ENCODE measurements at places on chromosomes 11 and 22.
A peak's percentile ranks its signal among the peaks of the same experiment; 100 is the strongest.

DNA sequence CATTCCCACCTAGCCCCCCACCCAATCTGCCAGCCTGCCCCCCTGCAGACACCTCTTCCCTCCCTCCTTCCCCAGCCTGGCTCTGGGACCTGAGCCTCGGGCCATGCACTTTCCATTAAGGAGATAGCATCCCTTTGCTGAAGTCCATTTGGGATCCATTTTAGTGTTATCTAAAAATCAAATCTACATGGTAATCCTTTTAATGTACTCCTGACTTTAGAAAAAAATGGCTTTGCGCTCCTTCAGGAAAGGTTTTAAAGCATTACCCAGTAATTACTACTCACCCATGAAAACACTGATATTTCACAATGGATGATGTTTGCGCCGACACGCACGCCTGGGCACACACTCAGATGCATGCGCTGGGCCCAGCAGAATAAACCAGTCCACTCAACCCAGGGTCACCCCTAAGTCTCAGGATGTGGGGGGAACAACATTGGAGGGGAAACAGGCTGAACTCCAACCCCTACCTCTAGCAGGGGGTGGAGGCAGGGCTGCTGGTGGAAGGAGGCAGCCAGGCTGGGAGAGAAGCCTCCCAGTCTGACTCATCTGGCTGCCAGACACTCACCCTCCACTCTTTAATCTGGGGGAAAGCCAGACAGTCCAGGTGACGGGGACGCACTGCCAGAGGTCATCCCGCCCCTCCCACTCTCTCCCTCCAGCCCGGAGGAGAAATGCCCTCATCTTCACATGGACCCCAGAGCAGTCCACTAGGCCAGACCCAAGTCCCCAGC lies 29.8 kb downstream of the LMO1 start:
- no peak for DNase-seq

DNA sequence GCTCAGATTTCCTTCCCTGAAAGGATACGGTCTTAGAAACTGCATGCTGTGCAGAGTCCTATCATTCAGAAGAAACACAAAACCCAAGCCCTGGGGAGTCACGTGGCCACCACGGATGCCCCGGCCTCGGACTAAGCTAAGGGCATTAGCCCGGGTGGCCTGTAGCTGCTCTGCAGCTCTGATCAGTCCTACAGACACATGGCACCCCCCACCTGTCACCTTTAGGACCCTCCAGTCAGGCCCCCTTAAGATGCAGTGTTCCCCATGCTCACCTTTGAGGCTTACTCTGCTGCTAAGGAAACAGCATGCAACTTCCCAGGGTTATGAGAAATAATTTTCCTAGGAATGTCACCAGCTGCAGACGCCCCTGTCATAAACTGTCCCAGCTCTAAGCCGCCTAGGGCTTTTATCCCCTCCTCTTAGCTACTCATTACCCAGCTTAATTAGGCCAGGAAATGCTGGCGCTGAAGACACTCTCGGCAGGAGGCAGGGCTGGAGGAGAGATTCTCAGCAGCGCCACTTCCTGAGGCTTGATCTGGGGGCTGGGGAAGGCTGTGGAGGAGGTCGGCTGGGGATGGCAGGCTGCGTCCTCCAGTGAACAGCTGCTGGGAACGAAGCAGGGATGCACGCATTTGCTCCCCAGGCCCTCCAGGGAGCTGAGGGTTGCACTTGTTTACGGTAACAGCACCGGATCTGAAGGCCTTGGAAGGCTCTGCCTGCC lies 47.2 kb upstream of the ADA2 start:
- peak; percentile 16 for DNase-seq

DNA sequence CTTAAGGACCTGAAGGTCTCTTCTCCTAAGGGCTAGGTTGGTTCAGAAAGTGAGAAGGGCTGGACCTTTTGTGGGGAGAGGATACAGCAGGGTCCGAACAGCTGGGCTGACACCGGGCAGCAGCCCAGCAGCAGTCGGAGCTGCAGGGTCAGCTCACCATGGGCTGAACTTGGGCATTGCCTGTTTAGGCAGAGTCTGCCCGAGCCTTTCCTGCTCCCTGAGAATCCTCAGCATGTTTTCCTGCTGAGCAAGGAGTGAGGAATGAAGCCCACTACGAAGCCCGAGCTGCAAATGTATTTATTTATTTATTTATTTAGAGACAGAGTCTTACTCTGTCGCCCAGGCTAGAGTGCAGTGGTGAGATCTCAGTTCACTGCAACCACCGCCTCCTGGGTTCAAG lies 83.9 kb downstream of the PTPRJ start:
- DNase-seq: no peak

DNA sequence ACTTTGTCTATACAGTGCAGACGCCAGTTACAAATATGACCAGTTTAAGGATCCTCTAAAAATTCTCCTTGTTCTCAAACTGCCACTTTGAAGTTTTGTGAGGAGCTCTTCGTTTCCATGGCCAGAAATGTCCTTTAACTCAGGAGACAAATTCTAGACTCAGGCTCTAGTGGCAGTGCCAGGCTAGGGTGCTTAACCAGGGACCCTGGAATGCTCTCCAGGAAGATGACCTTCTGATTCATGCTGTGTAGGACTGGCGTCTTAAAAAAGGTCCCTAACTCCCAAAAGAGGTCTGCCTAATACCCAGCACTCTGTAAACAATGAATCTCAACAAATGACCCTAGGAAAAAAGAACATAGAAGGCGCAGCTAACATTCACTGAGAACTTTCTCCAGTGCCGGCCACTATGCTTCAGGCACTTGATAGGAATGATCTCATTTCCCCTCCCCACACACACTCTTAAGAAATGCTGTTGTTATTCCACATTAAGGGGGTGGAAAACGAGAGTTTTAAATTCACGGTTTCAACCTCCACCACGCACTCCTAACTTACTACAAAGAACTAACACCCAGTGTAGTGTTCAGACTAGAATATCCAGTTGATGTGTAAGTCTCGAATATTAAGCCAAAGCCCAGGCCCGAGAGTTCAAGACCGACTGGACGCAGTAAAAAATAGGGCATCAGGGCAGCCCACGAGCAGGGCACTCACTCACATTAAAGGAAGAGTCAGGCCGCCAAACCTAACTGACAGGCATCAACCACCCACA lies 747 bp downstream of the NXF1 start:
- DNase-seq: no peak

DNA sequence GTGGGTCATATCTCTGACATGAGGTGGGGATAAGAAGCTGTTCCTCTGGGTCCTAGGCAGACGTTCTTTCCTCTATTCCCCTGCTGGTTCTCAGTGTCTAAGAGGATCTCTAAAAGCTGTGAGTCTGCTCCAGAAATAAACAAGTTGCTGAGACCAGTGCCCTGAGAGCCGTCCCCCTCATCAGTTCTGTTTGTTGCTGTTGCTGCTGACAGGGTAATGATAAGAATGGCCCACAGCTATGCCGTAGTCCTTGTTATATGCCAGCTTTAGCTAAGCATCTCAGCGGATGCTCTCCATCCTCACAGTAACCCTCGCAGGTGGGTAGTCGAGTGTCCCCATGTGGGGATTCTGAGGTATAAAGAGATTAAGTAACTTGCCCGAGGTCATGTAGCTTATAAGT lies 23.5 kb upstream of the ST14 start:
- no peak for DNase-seq

DNA sequence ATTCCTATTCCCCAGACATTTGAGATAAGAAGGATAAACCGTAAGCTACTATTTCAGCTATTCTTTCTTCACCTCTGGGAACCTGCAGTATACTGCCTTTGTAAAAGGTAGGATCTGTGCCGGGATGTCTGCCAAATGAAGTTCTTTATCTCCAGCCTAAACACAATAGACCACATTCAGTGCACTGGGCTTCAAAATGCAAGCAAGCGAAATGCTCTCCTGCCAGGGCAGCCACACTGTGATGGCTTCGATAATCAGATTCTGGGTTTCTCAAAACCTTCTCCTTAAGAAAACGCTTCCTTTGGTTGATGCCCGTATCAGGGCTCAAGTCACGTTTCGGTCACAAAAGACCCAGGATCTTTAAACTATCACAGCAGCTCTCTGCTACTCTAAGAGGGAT lies 299.5 kb upstream of the B3GAT1 start:
- DNase-seq: no peak

GRCh38 chr11:72069200-72069599 lies 11.1 kb downstream of the NUMA1 start:
- DNase-seq: no peak

DNA sequence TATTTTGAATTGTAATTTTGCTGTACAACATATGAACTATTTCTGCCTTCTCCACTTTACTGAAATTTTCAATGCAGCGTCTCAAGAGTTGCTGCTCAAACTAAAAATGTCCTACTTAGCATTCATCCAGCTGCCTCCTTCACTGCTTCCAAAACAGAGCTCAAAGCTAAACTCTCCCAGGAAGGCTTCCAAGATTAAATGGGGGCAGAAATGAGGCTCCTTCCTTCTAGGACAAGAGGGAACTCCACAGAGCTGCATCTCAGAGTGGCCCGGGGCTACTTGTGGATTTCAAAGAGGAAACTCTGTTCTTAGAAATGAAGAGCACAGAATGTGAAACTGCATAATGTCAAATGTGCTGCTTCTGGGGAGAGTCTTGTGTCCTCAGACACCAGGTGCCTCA lies 295.9 kb upstream of the NCAM1 start:
- DNase-seq: no peak

DNA sequence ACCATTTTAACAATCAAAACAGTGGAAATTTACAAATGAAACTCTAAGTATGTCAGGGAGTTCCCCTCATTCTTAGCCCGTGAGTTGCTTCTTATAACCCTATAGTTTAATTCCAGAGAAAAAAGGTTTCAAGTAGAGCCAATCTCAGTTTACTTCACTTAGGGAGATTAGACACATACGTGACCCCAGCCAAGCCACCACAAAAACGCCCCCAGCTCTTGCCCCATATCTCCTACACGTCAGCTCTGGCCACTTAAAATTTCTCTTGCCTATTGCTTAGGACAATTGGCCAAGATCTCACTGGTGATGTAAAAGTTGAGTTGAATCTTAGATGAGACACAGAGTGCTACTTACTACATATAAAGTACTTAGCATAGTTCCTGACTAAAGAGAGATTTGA lies 166.4 kb downstream of the ETS1 start:
- DNase-seq: no peak

DNA sequence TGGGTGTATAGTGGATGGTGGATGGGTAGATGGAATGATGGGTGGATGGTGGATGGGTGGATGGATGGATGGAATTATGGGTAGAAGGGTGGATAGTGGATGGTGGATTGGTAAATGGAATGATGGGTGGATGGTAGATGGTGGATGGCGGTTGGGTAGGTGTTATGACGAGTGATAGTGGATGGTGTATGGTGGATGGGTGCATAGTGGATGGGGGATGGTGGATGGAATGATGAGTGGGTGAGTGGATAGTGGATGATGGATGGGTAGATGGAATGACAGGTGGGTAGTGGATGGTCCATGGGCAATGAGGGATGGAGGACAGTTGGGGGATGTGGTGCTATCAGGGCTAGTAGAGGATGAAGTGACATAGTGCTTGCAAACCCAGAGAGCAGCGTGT lies 182.4 kb downstream of the BRD1 start:
- DNase-seq: no peak

DNA sequence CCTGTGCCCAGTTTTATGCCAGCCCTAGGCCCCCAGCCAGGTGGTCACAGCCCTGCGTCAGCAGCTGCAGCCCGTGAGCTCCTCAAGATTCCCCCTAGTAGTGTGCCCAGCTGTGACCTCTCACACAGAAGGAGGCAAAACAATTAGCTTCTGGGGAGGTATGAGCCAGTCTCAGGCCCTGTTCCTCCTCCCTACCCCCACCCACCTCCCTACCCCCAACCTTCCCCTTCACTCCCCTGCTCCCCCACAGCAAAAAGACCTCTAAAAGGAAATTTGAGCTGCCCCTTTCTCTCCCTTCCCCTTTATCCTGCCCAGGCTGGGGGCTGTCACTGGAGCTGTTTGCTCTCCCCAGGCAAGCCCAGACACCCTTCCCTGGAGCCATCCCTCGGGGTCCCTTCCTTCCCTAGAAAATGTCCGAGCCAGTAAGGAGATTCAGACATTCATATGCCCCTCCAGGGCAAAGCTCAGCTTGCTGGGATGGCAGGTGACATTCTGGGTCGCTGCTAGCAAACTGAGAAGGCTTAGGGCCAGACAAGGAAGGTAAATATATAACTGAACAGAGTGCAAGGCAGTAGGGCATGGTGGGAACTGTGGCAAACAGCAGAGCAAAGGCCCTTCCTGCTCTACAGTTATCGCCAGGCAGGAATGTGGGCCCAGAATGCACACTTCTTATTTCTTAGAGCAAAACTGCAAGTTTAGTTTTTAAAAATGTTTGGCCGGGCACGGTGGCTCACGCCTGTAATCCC lies 300.2 kb downstream of the MN1 start:
- no peak for DNase-seq

DNA sequence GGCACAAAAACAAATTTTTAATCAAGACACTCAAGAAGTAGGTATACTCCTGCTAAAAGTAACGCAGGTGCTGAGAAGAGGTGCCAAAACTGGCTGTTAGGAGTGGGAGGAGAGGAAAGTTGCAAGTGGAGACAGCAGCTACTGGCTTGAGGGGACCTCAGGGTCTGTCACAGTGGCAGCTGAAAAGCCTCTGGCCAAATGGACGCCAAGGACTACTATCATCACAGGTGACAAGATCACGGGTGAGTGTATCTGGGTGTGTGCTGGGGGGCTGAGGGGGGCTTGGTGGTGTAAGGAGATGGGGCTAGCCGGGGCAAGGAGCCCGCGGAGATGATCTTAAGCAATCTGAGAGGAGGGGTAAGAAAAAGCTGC lies 687 bp downstream of the ZNF202 start:
- DNase-seq: no peak

DNA sequence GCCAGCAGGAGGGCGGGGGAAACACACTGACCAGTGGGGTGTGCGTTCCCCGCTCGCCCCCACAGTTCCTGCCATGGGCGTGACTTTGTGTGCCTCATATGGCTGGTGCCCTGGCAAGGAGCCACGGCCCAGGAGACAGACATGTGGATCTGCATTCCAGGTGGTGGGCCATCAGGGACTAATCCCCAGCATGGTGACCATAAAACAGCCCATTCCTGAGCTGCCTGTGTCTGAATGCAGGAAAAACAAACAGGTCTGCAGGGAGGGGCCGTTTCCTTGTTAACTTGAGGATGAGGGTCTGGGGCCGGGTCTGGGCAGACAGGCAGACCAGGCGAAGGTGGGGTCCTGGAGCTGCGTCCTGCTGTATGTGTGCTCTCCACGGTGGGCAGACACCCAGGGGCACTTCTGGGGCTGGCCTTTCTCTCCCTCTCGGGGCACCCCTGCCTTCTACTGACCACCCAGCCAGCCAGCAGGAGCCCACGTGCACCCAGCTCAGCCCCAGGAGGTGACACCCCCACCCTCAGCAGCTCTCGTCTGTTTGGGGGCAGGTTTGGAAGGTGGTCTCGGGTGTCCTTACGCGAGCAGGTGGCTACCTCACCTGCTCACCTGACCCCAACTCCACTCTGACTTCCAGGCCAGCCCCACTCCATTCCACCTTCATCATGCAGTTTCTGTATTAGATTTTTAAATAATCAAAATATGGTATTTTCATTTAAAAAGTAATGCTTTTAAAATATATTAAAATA lies 120.3 kb downstream of the KCNQ1OT1 start:
- DNase-seq: peak; percentile 1

- DNase-seq: no peak
These were observed 4.9 kb downstream of the MRGPRX1 start for GRCh38 chr11:18934195-18934814.

GRCh38 chr11:79579063-79579462 lies 138.2 kb upstream of the TENM4 start:
- no peak for DNase-seq
